ENCODE measurements at places on chromosomes 1 and 21.
A peak's percentile ranks its signal among the peaks of the same experiment; 100 is the strongest.

GRCh38 chr1:232596666-232597303 is 33.1 kb downstream of the SIPA1L2 start:
- no peak for DNase-seq

DNA sequence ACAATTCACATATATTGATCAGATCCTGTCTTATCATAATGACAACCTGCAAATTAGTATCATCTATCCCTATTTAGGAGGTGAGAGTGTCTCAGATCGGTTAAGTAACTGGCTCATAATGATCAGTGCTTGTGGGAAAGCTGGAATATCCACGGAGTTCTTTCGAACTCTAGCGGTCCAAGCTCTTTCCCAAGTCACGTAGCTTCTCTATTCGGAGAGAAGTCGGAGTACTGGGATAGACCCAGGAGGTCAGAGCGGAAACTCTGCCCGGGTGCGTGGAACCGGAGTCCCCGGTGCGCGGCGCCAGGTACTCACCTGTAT is 339 bp downstream of the PTGS2 start:
- DNase-seq = no peak

DNA sequence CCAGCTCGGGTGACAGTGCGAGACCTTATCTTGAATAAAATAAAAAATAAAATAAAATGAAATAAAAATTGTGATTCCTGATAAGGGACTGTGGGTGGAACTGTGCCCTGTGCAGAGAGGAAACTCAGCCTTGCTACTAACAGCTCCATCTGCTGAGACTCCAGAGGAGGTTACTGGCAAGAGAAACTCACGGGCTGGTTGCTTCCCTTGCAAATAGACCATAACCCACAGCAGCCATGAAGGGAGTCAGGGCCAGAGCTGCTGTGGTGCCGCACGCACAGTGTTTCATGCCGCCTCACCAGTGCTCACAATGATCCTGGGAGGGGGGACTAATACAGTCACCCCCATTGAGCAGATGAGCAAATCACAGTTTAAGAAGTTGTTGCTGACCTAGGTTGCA is 13.7 kb downstream of the ZBTB17 start:
- DNase-seq = no peak

GRCh38 chr21:36887963-36888362 is 78.5 kb downstream of the HLCS start:
- no peak for DNase-seq

DNA sequence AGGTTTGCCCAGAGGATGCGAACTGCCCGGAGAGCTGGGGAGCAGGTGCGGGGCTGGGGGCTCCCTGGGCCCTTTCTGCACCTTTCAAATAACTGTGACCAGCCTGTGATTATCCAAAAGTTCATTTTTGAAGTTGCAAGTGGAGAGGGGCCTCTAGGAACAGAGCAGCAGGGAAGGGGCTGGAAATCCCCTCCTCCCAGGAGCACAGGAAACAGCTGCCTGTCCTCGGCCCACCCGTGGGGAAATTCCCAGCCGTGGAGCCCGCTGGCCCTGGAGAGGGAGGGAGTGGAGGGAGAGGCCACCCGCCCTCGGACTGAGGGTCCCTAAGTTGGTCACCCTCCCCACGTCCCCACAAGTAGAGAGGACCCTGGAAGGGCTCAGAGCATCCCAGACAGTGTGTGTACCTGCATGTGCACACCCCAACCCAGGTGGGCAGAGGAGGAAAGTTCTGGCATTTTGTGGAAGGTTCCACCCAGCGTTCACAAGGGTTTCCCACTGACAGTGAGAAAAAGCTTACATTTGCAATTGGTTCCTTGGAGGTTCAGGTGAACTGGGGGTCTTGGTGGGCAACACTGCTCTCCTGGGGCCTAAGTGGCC is 1.2 kb upstream of the TNFRSF4 start:
- peak; percentile 55 for DNase-seq

DNA sequence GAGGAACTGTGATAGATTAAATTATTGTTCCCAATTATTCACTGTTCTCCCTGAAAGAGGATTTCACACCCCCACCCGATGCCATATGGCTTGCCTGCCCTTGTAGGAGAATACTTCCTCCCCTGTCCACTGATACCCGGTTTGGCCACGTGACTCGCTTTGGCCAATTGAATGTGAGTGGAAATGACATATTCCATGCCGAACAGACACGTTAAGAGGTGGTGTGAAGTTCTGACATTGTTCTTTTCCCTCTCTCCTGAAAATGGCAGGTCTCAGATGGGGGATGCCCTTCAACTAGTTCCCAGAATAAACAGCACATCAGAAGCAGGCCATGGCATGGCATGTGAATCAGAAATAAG is 5.3 kb downstream of the STUM start:
- no peak for DNase-seq

- DNase-seq = no peak
Observed at GRCh38 chr21:34908419-34909055, 140.6 kb downstream of the RUNX1 start.

- DNase-seq = no peak
Observed at GRCh38 chr1:96290801-96291200, 430.8 kb upstream of the PTBP2 start.

GRCh38 chr1:84686223-84686622 is 4.0 kb downstream of the SSX2IP start:
- no peak for DNase-seq

- no peak for DNase-seq
Observed at GRCh38 chr1:41240781-41241353, 1.2 kb downstream of the SCMH1 start.

- DNase-seq = no peak
Observed at GRCh38 chr1:59133997-59134396, 162.9 kb upstream of the FGGY start.

All from activated naive CD4-positive, alpha-beta T cell treated with Interleukin-2 at 50 U/mL for 16 hours (primary cell).